ENCODE measurements at places on chromosomes 5 and 9.

- DNase-seq: no peak
Observed at GRCh38 chr9:21412107-21412506, 3.2 kb downstream of the IFNA8 start.

GRCh38 chr5:42929871-42930270 lies 110.2 kb downstream of the ANXA2R start:
- no peak for DNase-seq

DNA sequence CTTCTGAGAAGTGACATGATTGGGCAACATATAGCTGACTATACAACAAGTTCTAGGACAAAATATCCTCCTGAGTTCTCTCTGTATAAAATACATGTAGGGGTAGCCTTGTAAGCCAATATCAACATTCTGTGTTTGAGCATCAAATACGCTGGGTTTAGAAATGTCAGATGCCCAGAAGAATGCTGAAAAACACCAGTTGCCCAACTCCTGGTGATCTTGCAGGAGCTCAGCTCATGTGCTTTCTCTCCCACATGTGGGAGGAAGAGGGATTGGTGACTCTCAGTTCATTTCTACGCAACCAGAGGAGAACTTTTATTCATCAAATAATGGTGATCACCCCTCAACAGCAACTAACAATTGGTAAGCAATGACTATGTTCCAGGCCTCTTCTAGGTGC lies 810.9 kb upstream of the ACO1 start:
- DNase-seq: no peak

- peak; percentile 79 for DNase-seq
Observed at GRCh38 chr5:141882594-141883183, 4.5 kb upstream of the PCDH1 start.

DNA sequence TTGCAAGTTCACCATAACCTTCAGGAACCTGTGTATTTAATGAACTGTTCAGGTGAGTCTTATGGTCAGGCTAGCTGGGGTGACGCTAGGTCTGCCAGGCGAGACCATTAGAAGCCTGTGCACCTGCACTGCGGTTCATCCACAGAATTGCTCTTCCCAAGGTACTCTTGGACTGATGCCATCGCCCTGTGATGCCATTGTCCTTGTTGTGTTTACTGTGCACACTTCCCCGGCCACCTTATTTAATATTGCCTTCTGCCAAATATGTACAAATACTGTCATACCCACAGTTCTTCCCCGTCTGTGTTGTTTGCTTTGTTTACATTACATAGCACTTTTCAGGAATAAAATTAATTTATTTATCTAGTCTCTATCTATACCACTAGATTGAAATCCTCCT lies 66.3 kb downstream of the RCL1 start:
- no peak for DNase-seq

DNA sequence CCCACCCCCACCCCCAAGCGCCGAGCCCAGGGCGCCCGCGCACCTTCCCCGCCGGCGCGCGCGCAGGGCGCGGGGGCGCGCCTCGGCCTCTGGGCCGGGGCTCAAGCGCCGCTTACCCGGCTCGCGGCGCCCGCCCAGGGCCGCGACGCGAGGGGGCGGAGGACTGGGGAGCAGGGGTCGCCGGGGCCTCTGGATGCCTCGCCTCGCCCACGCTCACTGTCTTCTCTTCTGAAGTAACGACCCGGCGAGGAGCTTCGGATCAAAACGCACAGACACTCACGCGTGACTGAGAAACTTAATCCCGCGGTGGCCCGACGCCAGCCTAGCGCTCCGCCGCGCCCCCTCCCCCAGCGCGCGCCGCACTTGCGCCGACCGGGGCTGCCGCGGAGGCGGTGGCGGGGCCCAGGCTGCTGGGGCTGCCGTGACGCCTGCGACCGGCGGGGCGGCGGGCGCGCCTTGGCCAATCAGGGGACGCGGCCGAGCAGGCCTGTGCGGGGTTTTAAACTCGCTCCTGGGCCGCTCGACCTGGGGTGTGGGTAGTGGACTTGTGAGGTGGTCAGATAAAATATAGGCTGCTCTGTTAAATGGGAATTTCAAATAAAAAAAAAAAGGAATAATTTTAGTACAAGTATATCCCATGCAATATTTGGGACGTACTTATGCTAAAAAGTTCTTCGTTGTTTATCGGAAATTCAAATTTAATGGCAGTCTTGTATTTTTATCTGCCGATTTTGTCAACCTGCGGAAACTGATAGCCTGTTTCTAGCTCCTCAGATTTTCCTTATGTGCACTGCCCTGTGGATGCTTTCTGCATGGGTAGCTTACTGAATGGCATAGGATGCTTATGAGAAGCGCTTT lies at the start of gene MPDZ:
MPDZ (minus strand) TSS at position 409 of the 858 bp plus-strand sequence. CDS start 29,377 bp downstream, outside the sequence.
- DNase-seq: peak; percentile 59

- DNase-seq: no peak
Observed at GRCh38 chr5:95777441-95777840, 45.1 kb downstream of the GLRX start.

- DNase-seq: no peak
Observed at GRCh38 chr9:133632806-133633680, 3.1 kb upstream of the DBH start.

GRCh38 chr5:108801301-108801700 lies 53.6 kb downstream of the FER start:
- no peak for DNase-seq

DNA sequence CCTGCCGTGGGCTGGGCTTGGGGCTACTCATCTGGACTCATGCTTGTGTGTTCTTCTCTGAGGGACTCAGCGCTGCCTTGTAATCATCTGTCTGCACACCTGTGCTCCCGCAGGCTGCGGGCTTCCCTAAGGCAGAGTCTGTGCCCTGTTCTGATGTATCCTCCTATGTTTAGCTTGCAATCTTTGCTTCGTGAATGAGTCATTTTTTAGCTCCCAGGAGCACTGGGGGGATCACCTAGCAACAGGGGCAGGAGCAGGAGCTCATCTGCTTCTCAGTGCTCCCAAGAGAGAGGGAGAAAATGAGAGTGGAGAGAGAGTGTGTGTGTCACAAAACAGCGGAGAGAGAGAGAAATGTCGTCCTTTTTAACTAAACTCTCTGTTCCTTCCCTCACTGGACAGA lies 202.4 kb upstream of the ZNF618 start:
- no peak for DNase-seq

- DNase-seq: no peak
Observed at GRCh38 chr5:142552107-142552506, 133.8 kb downstream of the FGF1 start.

DNA sequence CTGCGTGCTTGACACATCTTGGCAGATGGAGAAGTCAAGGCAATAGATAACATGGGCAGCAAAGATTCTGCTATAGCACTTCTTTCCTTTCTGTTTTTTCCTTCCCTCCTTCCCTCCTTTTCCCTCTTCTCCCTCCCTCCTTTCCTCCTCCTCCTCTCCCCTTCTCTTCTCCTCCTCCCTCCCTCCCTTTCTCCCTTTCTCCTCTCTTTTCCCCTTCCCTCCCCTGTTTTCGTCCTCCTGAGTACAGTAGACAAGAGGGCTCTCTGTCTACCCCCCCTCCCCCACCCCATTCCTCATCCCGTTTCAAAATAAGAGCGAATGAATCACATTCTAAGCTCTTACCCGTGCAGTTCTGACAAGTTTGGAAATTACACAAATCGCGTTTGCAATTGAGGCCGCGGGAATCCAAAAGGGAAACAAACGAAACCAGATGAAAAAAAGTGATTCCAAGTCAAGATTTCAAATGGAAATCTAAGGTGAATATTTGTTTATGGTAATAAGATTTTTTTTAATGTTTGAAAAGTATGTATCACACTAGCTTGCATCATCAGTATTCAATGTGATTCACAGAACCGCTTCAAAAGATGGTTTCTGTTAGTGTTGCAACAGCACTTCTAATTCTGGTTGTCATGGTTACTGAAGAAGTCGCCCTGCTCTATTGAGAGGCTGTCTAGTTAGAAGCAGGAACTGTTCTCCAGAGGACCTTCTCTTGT lies 1.3 kb downstream of the NIM1K start:
- DNase-seq: peak; percentile 67

DNA sequence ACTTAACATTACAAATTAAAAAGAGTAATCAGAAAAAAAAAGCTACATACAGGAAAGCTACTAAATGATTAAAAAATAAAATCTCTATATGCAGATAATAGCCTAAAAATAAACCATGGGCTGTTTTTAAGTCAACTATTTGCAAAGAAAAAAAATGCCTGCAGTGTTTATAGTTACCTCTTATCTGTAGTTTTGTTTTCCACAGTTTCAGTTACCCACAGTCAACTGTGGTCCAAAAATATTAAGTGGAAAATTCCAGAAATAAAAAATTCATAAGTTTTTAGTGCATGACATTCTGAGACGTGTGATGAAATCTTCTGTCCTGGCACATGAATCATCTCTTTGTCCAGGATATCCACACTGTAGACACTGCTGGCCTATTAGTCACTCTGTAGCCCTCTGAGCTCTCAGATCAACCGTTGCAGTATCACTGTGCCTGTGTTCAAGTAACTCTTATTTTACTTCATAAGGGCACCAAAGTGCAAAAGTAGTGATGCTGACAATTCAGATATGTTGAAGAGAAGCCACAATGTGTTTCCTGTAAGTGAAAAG lies 59.2 kb downstream of the PRELID2 start:
- no peak for DNase-seq

- DNase-seq: no peak
Observed at GRCh38 chr9:98774746-98775145, 21.6 kb downstream of the ANKS6 start.

DNA sequence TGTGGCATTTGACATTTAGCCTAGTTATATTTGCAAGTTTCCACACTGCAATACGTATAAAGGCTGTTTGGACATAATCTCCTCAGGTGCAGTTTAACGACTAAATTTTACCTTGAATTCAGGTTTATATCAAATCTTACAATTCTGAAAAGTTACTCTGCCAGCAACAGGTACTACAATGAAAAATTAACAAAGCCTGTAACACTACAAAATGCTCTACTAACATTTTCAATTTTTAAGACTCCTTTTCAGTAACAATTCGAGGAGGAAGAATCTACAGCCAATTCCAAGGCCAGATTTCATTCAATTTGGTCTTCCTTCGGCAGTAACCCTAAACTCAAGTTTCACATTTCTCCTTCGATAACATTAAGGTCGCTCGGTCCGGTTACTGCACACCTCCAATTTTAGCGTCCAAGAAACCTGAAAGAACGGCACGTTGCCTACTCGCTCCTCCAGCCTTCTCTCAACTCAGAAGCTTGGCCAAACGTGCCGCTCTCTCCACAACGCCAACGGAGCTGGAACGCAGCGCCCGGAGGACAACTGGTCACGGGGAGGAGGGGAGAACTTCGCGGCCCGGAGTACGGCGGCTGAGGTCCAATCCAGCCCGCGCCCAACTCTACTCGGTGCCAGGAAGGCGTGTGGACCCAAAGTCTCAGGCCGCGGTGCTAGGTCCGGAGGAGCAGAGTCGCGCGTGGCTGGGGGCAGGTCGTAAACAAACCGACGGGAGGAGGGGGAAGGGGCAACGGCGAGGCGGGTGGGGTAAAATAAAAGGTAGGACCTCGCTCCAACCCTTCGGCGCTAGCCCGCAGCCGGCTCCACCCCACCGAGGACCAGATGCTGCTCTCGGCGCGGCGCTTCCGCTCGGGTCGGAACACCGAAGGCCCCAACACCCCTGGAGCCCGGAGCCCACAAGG lies 681 bp downstream of the FNIP1 start:
- peak; percentile 50 for DNase-seq

- no peak for DNase-seq
Observed at GRCh38 chr9:115615821-115616665, 498.1 kb upstream of the TNC start.

DNA sequence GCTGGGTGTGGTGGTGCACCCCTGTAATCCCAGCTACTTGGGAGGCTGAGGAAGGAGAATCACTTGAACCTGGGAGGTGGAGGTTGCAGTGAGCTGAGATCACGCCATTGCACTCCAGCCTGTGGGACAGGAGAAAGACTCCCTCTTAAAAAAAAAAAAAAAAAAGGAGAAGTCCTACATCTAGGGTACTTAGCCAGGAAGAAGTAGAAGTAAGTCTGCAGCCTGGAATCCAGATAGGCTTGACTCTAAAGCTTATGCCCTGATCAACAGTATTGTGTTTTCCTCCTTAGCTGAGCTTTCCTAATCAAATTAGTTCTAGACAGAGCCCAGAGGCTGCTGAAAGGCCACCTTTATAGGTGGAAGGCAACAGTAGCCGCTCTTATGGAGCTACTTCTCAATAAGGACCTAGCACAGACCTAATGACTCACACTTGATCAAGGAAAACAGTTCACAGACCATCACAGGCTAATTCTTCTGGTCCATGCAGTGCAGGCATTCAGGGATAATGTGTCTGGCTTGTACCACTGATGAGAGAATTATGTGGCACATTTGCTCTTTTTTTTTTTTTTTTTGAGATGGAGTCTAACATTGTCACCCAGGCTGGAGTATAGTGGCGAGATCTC lies 105.5 kb upstream of the KLF4 start:
- DNase-seq: no peak

DNA sequence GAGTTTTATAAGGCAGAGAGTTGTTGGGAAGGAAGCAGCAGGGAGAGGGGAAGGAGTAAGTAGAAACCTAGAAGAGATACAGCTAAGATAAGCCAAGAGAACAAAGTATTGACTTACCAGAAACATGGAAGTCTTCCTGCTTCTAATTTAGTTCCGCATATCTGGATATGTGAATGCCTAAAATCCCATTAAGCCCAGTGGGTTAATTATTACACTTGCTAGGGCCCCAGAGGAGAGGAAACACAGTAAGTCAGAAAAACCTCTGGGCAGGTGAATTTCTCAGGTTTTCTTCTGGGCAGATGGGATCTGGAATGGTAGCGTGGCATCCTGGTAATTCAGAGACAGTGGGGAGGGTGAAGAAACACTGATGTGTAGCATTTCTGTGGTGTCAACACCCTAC lies 104.7 kb upstream of the GABRP start:
- no peak for DNase-seq

- peak; percentile 67 for DNase-seq
Observed at GRCh38 chr9:113446323-113446740, 17.2 kb upstream of the RGS3 start.

GRCh38 chr5:78495800-78496199 lies 135.4 kb downstream of the SCAMP1 start:
- no peak for DNase-seq

GRCh38 chr9:124210697-124211096 lies 47.1 kb upstream of the NEK6 start:
- DNase-seq: no peak

- no peak for DNase-seq
Observed at GRCh38 chr9:26460624-26461023, 432.0 kb downstream of the CAAP1 start.

DNA sequence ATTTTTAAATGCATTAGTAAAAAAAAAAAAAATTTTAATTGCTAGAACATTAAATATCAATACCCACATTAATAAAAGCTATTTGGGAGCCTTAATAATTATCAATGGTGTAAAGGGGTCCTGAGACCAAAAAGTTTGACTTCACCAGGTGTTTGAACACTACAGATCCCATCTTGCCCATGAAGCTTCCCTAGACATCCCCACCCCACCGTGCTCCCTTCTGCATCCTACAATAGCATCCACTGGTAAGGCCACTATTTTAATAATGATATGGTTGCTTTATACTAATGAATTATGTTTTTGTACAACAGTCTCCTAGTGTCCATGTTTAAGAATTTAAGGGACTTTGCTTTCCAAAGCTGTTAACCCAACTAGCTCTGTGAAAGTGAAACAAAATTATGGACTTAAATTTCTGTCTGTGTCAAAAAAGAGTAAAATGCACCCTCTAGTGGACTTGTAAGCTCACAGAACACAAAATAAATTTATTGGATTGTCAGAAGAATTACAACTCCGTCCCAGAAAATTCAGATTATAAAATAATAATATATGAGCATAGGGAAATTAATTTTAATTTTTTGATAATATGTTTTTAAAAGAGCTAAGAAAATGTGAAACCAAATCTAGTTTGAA lies 76.0 kb downstream of the ARL15 start:
- peak; percentile 38 for DNase-seq

Measured in NCI-H524 (cell line).